Cortex of kidney (tissue), 1 donor: ENCODE measurements at places on chromosomes 1 and 21.

- DNase-seq, result no peak
Measured at GRCh38 chr1:241998412-241998921, 431 bp downstream of the MAP1LC3C start.

DNA sequence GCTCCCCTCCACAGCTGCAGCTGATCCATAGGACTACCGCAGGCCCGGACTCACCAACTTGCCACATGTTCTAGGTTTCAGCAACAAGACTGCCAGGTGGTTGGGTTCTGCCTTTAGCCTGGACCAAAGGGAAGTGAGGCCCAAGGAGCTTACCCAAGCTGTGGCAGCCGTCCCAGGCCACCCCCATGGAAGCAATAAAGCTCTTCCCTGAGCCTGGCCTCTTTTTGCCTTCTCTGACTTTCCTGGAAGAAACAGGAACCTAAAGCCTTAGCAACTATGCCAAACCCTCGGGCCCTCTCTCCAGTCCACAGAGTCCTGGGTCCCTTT is 2.7 kb upstream of the ARTN start:
- no peak for DNase-seq

GRCh38 chr1:56359056-56359455 is 220.3 kb downstream of the PLPP3 start:
- DNase-seq, result no peak

DNA sequence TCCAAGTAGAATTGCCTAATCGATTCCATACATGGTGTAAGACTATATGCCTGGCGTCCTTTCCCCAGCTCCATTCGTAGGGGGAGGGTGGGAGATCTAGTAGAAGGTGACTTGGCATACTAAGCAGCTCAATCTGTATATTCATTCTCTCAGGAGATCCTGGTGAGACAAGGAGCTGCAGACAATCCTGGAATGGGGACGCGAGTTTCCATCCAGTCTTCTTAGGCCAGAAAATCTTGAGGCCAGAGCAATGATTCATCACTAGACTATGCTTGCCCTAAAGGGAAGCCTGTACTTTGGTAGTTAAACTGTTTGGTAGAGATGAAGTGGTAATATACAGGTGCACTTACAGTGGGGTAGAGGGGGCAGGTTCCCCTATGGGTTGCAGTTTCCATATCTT is 468.7 kb downstream of the ADGRL2 start:
- no peak for DNase-seq

DNA sequence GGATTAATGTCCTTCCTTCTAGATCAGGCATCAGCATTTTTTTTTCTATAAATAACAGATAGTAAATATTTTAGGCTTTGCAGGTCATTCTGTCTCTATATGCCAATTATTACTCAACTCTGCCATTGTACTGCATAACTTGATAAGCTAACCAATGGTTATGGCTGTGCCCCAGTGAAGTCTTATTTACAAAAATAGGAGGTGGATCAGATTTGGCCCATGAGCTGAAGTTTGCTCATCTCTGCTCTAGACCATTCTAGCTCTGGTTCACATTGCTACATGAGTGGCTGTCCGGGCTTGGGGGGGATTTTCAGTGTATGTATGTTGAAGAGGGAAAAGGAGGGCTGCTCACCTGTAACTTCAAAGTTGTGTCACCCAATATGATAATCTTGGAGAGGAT is 10.1 kb downstream of the RAB7B start:
- DNase-seq, result no peak

GRCh38 chr1:223183268-223183862 is 40.3 kb upstream of the TLR5 start:
- no peak for DNase-seq

- DNase-seq, result no peak
Measured at GRCh38 chr1:17874710-17875109, 119.6 kb downstream of the ACTL8 start.

DNA sequence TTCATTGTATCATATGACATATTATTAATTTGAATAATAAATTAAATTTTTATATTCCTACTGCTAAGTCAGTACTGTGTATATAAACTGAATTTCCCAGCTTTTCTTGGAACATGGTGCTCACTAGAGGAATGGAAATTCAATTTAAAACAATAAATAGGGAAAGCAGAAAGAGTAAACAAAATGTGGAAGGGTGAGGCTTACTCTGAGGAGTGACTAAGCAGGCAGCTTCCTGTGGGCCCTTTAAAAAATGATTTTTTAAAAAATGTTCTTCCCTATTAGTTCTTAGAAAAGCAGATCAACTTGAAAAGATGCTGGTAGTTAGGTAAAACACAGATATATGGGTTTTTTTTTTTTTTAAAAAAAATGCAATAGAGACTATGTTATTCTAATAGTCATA is 49.5 kb upstream of the S1PR1 start:
- DNase-seq, result no peak

DNA sequence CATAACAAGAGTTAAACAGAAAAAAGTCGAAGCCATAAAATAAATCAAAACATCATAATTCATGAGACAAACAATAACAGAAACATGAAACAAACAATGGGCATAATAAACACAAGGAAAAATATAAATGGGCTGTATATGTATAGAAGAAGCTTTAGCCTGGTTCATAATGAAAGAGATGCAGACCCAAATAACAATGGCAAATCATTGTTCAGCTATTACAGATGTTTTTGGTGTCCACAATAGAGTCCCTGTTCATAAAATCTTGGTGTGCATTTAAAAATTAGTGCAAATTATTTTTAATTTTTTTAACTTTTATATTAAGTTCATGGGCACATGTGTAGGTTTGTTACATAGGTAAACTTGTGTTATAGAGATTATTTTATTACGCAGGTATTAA is 1185.9 kb upstream of the B3GALT2 start:
- no peak for DNase-seq

GRCh38 chr1:201793306-201793925 is 35.5 kb upstream of the IPO9 start:
- no peak for DNase-seq

DNA sequence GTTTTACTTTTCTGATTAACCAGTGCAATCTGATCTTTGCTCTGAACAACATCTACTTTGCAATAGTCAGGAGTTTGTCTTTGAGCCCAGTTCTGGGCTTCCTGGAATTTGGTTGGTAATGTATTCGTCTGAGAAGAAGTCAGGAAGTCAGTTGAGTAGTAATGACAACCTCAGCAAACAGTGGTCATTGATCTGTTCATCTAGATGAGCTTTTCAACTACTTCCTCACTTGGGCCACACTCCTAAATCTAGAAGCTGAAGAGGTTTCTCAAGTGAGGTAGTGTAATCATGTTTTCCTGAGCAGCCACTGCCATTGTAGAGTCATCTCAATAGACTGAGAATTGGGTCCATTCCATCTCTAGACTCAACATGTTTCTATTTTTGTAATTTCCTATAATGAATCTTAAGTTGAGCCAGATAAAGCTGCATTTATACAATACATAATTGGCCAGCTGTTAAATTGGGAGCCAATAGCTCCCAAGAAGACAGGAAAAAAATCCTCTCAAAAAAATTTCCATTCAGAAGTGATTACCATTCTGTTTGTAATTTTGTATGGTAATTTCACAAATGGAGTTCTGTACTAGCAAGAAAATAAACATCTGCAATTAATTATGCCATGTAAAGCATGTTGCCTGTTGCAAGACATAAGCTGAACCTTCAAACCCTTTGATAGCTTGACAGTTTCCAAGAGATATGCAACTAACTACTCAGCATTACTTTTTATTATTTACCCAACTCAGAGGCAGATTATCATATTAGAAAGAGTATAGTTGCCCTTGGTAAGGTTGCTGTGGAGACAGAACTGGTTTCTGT is 49.6 kb downstream of the WDR64 start:
- DNase-seq, result no peak

DNA sequence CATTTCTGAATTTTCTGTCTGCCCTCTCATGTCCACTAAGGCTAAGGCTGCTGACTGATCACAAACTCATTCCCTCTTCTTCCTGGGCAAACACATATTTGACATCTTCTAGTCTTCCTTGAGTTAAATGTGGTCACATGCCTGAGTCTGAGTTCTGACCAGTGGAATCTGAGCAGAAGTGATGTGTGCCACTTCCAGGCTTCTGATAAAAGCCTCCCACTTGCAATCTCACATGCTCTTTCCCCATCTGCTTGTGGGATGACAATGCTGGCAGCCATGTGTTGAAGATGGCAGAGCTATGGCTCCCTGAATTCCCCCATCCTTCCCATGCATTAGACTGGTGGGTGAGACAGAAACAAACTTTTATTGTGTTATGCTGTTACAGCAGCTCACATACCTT is 149.9 kb upstream of the ZNF648 start:
- DNase-seq, result no peak

GRCh38 chr1:33814166-33814565 is 49.7 kb upstream of the HMGB4 start:
- DNase-seq, result no peak

DNA sequence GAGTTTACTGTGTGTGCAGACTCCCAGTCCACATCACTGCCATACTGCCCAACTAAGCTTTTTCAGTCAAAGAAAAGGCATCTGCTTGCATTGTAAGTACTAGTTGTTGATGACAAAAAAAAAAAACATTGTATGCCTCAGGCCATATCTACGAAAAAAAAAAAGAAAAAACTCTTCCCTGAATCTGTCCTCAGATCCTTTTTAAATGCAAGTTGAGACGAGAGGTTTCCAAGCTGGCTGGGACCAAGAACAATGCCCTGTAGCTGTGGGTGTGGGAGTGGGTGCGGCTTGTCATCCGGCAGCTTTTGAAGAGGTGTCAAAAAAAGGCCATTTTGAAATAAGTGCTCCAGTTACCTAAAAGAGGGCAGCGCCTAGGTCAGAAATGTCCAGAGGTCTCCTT is 29.2 kb upstream of the HHAT start:
- no peak for DNase-seq

- DNase-seq, result no peak
Measured at GRCh38 chr1:201146626-201147390, 7.5 kb downstream of the TMEM9 start.

DNA sequence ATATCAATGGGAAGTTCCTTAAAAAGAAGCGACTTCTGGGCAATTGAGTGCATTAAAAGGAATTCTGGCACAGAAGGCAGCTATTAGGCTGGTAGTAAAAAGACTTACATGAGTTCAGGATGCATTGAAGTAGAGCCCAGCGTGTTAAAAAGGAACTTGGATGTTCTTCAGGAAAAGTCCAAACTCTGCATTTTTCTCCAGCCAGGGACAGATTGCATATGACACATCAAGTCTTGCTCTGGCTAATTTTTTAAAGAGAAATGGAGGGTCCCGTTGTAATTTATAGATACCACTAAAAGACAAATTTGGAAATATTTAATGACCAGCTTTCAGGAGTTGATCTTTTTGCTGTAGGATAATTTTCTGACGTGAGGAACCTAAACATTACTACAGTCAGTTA is 1.2 kb downstream of the TPRG1L start:
- no peak for DNase-seq

- no peak for DNase-seq
Measured at GRCh38 chr1:11462224-11462923, 16.6 kb upstream of the DISP3 start.

DNA sequence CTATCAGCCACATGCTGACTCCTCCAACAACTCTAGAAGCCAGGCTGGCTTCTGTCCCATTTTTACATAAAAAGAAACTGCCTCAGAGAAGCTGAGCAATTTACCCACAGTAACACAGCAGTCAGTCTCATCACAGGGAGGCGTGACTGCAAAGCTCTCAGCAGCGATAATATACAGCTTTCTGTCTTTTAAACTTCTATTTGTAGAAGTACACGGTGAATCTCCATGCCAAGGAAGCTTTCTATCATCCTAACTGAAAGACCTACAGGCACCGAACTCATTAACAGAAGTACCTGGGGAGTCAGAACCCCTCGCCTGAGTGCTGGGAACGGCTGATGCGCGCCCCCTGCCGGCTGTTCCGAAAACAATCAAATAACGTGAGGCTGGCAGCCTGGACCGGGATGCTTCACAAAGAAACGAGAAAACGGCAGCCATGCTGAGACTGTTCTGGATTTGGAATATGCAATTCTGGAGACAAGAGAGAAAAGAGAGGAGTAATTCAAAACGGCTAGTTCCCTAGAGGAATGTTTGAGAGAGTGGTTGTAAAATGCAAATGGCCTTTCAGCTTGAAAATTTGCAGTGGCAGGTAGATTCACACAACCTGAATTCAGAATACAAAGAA is 43.5 kb upstream of the RAB4A start:
- no peak for DNase-seq

DNA sequence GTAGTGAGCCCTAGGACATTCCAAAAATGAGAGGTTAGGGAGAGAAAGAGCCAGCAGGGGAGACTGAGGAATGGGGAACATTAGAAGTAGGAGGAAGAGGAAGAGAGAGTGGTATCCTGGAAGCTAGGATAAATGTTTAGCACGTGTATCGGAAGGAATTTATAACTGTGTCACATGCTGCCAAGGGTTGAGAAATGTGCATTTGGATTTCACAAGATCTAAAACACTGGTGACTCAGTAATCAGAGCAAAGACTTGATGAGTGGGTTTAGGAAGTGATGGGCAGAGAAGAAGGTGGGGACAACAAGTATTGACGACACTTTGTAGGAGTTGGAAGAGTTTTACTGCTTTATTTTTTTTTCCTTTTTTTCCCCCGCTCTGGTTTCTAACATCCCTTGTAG is 193.9 kb downstream of the FMN2 start:
- DNase-seq, result no peak

GRCh38 chr1:47506053-47506452 is 68.2 kb downstream of the FOXD2 start:
- no peak for DNase-seq

GRCh38 chr21:29372063-29372802 is 73.5 kb downstream of the BACH1 start:
- DNase-seq, result no peak

DNA sequence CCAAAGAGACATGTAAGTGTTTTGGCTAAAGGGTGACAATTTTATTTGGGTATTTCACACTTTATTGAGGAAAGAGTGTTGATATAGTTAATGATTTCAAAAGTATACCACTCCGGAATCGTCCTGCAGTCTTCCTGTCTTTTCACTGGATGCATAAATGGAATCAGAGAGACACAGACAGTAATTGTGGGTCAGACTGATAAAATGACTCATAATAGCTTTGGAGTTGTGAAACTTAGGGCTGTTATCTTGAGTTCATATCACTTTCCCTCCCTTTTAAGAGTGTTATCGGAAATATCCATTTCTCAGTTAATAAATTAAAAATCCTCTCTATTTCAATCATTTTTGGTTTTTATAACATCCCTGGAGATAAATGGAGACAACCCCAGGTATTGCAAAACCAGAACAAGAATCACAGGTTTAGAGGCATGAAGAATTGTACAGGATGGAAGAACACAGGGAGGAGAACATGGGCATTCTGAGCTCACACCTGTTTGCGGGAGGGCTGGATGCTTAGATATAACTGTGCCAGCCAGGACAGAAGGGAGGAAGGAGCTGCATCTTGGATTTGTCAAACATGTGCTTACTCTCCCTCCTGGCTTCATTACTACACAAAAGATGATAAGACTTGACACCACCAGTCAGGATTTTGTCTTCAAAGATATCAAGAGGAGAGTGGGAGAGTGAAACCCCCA is 185.4 kb downstream of the LMO4 start:
- DNase-seq, result no peak

GRCh38 chr1:216045400-216045799 is 377.8 kb downstream of the USH2A start:
- DNase-seq, result no peak
